SW 1271 (cell line): ENCODE measurements at places on chromosomes 13 and 19.
A peak's percentile ranks its signal among the peaks of the same experiment; 100 is the strongest.

- DNase-seq = no peak
Measured at GRCh38 chr13:28286263-28286662, 147.9 kb downstream of the PAN3 start.

DNA sequence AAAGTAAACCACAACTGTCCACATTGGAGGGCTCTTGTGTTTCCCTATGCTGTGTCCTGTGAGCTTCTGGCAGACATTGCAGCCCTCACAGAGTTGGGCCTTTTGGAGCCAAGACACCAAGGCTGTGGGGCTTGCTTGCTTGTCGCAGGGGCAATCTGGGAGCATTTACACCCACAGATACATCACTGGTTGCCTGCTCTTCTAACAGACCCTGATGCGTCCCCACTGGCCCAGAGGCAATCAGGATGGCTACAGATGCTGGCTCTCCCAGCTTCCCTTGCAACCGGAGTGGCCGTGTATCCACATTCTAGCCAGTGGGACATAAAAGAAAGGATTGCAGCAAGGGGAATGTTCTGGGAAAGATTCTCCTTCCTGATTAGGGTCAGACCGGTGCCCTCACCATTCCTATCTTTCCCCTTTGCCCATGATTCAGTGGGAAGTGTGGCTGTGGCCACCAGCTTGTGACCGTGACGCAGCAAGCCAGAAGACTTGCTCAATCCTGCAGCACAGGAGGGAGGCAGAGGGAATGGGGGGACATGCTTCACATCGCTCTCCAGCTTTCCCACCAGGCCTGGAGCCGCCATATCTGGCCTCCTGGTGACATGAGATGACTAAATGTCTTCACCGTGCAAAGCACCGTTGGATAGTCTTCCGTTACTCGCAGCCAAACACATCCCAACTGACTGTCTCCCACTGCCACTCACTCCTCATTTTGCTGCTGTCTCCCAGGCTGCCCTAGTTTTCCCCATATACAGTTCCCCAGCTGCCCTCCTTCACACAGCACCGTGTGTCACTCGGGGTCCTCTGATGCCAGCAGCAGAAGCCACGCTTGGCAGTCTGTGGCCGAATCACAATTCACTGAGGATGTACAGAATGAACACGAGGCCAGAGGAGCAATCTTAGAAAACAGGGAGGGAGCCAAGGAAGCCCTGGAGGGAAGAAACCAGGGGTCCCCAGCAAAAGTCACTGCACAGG is 151.0 kb downstream of the DPF1 start:
- DNase-seq = no peak

DNA sequence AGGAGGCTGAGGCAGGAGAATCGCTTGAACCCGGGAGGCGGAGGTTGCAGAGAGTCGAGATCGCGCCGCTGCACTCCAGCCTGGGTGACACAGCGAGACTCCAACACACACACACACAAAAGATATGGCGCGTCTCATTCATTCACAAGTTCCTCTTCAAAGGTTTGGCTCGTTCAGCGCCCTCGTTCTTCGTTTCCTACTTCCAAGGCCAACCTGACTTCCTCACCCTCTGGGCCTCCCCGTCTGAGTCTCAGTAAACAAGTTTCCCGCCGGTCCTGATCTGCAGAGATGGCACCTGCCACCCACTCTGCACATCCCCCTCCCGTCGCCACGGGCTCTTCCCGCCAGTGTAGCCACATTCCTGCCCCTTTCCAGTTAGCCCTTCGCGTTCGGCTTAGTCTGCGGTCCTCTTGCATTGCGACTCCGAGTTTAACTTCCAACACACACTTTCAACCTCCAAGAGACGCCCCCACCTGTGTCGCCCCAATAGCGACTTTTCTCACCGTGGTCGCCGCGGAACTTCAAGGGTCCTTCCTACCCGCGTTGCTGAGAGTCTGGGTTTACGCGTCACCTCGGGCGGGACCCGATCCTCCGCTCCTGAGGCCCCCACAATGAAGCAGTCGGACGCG is 1.3 kb upstream of the BSG start:
- DNase-seq = peak; percentile 82

DNA sequence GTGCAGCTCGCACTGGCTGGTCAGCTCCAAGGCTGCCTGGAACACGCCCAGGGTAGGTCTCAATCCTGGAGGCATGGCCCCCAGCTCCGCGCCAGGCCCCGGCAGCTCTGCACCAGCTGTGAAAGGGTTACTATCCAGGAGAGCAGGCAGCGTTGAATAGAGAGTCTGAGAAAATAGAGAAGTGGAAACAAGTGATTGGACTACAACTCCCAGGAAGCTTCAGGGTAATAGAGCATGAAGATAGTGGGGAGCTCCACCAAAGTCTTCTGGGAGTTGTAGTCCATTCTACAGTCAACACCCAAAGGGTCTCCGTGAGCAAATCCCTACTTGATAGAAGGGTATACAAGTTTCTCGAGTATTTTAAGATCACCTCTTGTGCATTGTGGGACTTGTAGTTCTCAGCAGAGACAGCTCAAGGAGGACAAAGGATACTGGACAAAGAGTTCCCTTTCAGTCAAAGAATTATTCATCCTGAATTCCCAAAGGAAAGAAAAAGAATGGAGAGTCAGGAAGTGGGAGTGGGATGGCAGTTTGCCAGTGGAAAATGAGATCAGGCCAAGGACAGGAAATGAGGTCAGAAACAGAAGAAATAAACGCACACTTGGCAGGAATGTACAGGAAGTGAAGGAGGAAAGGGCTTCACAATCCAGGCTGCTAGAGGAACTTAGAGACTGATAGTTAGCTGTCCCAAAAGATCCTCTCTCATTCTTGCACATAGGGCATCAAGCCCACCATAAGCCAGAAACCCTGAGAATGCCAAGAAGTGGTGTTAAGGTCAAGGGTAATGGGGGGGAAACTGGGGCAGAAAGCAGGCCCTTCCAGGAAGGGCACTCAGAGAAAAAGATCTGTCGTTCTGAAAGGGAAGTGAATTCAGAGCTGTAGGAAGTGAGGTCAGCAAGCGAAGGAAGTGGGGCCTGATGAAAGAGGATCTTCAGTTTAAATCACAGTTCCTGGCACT is 5.5 kb upstream of the MAMSTR start:
- peak; percentile 51 for DNase-seq

GRCh38 chr13:37510441-37510840 is 88.1 kb downstream of the POSTN start:
- DNase-seq = no peak

DNA sequence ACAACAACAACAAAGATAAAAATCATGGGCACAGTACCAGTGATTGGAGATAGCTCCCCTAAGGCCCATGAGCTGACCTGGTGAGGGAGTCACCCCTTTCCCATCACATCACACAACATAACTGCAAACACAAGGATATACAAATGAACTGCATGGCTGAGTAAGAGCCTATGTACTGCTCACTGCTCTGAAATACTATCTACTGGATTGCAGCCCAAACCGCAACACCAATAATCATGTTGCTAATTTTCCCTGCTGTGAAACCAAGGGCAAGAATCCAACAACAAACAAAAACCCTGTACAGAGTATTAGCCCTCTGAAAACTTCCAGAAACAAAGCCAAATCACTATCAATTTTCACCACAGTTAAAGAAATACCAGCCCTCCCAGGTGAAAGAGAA is 1893.2 kb downstream of the PCDH9 start:
- no peak for DNase-seq

DNA sequence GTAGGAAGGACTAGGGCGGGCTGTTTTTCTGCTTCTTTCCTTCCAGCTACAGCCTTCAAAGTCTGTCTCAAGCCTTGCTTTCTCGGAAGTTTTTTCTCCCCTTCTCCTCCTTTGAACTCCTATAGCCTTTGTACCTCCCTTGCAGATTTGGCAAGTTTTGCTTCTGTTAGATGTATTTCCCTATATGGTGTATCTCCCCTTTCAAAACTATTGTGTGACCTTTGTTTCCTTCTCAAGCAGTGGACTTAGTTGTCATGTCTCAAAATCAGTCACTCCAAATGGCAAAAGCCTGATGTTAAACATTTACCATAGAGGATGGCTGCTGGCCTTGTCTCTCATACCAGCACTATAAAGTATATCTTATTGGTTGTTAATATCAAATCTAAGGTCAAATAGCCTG is 152.7 kb downstream of the FLT1 start:
- DNase-seq = no peak

DNA sequence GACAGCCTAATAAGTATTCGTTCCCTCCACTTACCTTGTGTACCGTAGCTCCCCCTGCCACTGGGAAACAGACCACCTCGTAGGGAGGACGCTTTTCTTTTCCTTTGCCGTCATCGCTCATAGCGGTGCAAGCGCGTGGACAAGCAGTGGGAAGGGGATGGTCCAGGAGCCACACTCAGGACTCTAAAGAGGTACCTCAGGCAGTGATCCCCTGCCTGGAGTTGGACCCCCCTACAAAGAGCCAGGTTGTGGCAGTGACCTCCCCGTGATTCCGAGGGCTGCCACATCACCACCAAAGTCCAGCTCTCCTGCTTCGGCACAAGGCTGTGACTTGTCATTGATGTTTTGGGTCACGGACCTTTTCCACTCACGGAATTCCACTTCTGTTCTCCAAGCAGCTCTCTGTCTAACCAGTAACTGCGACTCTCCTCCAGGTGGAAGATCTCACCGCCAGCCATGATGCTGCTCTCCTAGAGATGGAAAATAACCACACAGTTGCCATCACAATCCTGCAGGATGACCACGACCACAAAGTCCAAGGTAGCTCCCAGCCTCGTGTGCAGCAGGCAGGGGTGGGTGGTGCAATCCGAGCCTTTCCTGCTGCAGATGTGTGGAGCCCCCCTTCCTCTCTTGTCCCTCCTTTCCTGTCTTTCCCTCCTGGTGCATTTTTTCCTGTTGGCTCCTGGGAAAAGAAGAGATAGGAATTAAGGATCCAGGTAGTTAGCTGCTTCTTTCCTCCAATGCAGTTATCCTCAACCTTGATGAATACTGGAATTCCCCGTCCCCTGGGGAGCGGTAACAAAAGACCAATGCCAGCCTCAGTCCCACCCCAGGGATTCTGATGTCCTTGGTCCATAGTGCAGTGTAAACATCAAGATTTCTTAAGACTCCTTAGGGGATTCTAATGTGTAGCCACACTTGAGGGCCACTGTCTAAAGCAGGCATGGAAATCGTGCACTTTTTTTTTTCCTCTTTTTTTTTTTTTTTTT is 107.7 kb downstream of the SLC7A1 start:
- no peak for DNase-seq

DNA sequence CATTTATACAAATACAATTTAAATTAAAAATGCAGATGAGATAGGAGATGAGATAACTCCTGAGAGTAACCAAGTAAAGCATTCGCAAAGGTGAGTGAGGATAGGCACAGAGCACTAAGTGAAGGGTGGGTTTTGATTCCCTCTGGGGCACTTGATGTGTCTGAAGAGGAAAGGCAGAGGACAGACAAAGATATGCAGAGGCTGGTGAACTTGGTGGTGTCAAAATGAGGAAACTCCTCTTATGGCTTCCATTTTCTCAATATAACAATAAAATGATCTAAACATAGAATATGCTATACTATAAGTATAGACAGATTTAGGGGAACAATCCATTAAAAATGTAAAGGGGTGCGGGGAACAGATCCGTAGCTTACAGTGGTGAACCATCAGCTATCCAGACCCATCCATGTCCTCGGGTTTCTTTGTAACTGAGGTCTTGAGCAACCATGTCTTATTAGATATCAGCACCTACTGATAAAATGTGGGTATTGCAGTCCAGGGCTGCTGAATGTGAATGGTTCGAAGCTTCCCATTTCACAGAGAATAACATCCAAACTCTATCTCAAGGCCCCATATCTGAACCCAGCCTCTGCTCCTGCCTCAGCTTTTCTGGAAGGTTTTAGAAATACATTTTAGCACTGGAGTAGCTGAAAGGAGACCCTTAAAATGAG is 73.9 kb upstream of the SLC10A2 start:
- DNase-seq = no peak

DNA sequence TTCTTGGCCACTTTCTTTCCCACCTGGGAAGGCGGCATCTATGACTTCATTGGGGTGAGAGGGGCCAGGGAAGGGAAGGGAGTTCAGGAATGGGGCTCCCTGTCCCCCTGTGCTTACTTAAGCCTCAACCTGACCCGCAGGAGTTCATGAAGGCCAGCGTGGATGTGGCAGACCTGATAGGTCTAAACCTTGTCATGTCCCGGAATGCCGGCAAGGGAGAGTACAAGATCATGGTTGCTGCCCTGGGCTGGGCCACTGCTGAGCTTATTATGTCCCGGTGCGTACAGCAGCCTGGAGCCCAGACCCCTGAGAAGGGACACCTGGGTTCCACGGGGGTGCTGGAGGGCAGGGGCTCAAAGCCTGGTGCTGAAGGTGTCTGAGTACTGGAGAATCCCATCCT is 1.1 kb downstream of the TMEM147 start:
- DNase-seq = no peak

DNA sequence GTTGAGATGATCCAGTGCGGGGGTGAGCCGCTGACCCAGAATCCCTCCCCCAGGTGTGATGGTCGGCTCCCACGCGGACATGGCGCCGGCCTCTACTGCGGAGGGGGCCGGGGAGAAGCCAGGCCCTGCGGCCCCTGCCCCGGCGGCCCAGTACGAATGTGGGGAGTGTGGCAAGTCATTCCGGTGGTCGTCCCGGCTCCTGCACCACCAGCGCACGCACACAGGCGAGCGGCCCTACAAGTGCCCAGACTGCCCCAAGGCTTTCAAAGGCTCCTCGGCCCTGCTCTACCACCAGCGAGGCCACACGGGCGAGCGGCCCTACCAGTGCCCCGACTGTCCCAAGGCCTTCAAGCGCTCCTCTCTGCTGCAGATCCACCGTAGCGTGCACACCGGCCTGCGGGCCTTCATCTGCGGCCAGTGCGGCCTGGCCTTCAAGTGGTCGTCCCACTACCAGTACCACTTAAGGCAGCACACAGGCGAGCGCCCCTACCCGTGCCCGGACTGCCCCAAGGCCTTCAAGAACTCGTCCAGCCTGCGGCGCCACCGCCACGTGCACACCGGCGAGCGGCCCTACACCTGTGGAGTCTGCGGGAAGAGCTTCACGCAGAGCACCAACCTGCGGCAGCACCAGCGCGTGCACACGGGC is 3.7 kb upstream of the NAT14 start:
- no peak for DNase-seq

GRCh38 chr13:40789275-40790153 is at the start of gene SLC25A15:
TSS of gene SLC25A15 (plus strand) at chr13:40789611. CDS start at chr13:40793227, 3,616 bp downstream.
- peak; percentile 71 for DNase-seq

- no peak for DNase-seq
Measured at GRCh38 chr13:39317291-39317690, 279.0 kb downstream of the NHLRC3 start.
